ENCODE measurements at places on chromosomes 6 and 20.

- DNase-seq = no peak
These were observed 41.9 kb upstream of the PKIB start for GRCh38 chr6:122568350-122568749.

DNA sequence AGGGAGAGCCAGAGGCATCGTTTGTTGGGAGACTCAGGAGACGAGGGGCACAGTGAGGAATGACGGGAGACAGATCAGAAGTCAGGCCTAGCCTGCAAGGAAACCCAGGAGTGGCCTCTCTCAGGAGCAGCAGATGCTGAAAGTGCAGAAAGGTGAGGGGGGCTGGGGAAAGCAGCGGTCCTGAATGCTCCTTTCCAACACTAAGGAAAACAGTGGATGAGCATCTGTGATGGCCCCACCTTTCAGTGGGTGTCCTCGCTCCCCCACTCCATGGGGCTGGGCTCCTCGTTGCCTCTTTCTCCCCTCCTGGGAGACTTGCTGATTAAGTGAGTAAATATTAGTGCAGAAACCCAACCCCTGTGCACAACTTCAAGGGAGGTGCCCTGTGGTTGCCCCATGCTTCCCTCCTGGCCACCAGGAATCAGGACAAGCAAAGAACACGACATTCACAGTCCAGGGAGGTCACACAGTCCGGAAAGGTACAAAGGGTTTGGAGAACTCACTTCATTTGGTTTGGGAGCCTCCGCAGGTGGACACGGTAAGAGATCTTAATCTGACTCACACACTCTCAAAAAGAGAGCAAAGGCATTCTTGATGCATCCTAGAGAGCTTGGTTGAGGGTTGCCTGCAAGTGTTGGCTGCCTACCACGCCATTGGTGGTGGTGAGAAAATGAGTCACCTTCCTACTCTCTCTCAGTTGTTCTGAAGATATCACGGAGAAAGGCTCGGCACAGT lies 9.7 kb upstream of the BPIFB1 start:
- DNase-seq = no peak

GRCh38 chr20:19968466-19969073 lies 48.6 kb upstream of the NAA20 start:
- DNase-seq = no peak

GRCh38 chr20:19161336-19161735 lies 51.1 kb upstream of the SLC24A3 start:
- DNase-seq = no peak

GRCh38 chr6:37516076-37516919 lies 16.6 kb upstream of the CCDC167 start:
- no peak for DNase-seq

DNA sequence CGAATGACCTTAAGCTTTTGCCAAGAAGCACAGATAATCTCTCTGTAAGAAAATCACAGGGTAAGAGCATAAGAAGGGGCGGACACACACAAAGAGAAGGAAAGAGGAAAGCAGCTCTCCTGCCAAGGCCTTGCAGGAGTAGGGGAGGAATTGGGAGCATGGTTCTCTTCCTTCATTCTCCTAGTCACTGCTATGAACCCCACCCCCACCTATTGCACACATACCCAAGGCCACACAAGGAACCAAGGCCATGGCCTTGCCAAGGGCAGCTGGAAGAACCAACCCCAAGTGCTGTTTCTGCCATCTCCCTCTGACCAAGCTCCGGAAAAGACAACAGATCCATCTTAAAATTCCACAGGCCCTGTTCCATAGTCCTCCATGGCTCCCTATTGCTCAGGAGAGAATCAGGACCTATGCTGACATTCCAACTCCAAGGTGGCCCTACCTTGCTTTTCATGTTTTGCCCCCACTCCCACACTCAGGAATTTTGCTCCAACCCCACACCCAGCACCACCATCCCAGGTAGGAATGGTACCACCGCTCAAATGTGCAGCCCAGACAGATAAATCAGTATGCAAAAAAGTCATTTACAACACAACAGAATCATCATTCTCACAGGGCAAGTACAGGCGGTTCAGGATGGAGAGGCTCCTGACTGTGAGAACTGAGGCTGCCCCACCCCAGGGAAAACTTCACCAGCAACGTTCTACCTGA lies 31.3 kb downstream of the TRAM2 start:
- DNase-seq = no peak

- no peak for DNase-seq
These were observed 101.4 kb upstream of the SCGN start for GRCh38 chr6:25550631-25551030.

Data from amygdala (tissue), 56 donors.